Stimulated activated CD4-positive, alpha-beta T cell treated with anti-CD3 and anti-CD28 coated beads, Interleukin-15, amount 100 ng/mL, for 48 hours (primary cell): ENCODE measurements at places on chromosomes 6 and 20.

- no peak for DNase-seq
Observed at GRCh38 chr20:15817351-15817750, 755.9 kb downstream of the KIF16B start.

GRCh38 chr20:41654884-41655283 lies 36.7 kb upstream of the CHD6 start:
- DNase-seq, result no peak

DNA sequence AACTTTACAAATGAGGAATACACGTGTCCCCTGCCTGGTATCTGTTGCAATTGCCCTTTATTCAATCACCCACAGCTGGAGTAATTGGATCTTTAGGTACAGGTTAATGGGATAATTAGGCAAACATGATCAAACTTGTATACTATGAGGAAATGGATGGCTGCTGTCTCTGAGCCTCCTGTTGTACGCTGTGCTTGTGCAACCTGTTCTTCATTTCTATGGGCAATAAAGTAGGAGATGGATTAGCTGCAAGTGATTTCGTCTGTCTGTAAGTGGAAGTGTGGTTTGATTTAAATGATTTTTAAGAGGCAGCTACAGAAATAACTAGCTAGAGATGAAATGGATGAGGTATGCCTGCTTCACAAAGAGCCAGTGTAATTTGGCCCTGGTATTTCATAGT lies 474.1 kb downstream of the RNF144B start:
- DNase-seq, result no peak

DNA sequence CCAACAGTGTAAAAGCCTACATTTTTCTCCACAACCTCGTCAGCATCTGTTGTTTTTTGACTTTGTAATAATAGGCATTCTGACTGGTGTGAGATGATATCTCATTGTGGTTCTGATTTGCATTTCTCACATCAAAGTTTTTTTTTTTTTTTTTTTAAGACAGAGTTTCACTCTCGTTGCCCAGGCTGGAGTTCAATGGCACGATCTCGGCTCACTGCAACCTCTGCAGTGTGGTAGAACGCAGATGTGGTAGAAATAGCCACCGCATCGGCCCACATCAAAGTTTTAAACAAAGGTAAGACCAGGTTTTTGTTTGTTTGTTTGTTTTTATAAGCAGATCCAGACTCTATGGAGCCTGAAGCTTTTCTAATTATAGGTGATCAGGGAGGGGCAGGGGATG lies 12.7 kb upstream of the PPP1R3G start:
- DNase-seq, result no peak

- no peak for DNase-seq
Observed at GRCh38 chr6:122222761-122223160, 176.7 kb upstream of the HSF2 start.

GRCh38 chr6:84779380-84779779 lies 15.0 kb upstream of the TBX18 start:
- DNase-seq, result no peak
